ENCODE measurements at places on chromosomes 6 and 20.
A peak's percentile ranks its signal among the peaks of the same experiment; 100 is the strongest.

DNA sequence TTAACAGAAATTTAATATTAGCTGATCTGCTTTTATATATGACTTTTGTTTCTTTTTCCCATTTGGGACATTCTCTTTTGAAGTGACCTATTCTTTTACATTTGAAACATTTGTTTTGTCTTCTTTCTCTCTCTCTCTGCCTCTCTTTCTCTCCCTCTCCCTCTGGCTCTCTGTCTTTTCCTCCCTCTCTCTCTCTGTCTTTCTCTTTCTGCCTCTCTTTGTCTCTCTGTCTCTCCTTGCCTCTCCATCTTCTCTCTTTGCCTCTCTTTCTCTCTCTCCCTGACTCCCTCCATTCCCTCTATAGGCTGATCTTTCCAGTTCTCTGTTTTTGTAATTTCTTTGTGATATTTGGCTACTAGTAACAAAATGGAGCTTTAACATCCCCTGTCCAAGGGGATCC, 52.0 kb upstream of the TULP1 start:
- no peak for DNase-seq

- DNase-seq = peak; percentile 96
Observed at GRCh38 chr6:2999618-3000557, at the start of gene NQO2. NQO2 (plus strand) TSS chr6:2999894; CDS start chr6:3006553, 6,659 bp downstream.

DNA sequence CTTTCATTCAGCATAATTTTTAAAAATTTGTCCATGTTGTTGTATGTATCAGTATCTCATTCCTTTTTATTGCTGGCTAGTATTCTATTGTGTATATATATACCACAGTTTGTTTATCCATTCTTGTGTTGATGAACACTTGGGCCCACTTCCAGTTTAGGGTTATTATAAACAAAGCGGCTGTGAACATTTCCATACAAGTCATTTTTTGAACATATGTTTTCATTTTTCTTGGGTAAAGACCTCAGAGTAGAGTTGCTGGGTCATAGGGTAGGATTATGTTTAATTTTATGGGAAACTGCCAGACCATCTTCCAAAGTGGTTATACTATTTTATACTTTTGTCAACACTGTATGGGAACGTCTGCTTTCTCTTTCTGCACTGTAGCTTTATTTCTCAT, 55.3 kb downstream of the RBM24 start:
- DNase-seq = no peak

DNA sequence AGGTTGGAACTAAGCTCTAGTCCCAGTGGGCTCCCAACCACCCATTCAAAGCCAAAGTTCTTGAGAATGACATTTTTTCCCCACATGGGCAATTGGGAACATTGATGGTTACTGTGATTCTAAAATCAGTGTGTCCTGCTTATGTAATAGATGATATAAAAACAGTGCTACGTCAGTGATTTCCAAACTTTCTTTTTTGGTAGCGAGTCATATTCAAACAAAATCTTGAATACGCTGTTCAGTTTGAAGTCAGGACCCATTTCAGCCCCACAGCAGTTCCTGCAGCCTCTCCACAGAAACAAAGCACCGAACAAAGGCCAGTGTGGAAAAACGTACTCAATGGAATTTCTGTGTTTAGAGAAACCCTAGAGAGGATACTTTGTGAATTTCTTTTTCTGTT, 170.0 kb upstream of the OLIG3 start:
- no peak for DNase-seq

Data from GM18507 (cell line).